ENCODE measurements at places on chromosomes 11 and 22.
A peak's percentile ranks its signal among the peaks of the same experiment; 100 is the strongest.

DNA sequence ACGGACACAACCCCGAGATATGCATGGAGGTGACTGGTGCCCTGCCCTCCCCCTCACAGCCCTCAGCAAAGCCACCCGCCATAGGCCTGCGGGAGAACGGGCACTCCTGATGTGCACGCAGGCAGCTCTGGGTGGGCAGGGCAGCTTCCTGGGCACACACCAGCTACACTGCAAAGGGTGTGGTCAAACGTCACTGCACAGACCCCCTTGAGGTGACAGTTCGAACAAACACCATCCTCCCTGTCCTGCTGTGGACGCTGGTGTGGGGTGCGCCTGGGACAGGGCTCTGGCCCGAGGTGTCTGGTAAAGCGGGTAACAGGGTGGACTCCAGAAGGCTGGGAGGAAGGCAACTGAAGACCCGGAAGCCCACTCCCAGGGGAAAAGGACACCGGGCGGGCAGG lies 21.9 kb upstream of the MOB2 start:
- DNase-seq = no peak

- DNase-seq = peak; percentile 22
Measured at GRCh38 chr11:14537134-14537599, 17.0 kb upstream of the PSMA1 start.

GRCh38 chr22:48103126-48103875 lies 1340.9 kb downstream of the TBC1D22A start:
- no peak for DNase-seq

DNA sequence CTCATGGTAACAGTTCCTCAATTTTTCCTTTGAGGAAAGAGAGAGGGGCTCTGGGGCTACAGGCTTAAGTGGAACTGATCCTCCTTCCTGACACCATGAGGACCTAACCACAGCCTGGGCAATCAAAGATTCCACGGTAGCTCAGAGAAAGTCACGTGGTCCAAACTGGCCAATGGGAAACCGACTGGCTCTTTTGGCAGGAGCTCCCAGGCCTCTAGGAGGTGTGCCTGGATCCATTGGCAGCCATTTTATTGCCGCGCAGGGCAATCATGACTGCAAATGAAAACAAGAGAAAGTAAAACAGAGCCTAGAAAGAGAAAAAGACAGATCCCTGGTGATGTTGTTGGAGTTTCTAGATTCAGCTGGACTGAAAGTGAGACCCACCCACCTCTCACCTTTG lies 27.3 kb upstream of the ASPHD2 start:
- DNase-seq = peak; percentile 35

GRCh38 chr11:34564807-34565241 lies 51.2 kb upstream of the ELF5 start:
- DNase-seq = no peak

All from RPMI7951 (cell line).